ENCODE measurements at places on chromosomes 4 and X. TPM values are rescaled to one million over a fixed set of nuclear protein-coding genes. Genes with fewer than 3 reads are reported as not detected.
A peak's percentile ranks its signal among the peaks of the same experiment; 100 is the strongest.

AMOT gene
- 18.1 TPM for total RNA-seq

PCYT1B gene
- not detected for total RNA-seq

TMEM31 gene
- not detected for total RNA-seq

MAGEA2 gene
- not detected for total RNA-seq

MAGEC1 gene
- not detected for total RNA-seq

SOX3 gene
- total RNA-seq = not detected

CCKAR gene
- not detected for total RNA-seq

HSPA4L gene
- total RNA-seq = 3.6 TPM

CLDN22 gene
- not detected for total RNA-seq

SHROOM4 gene
- total RNA-seq = 3.6 TPM

CT45A5 gene
- not detected for total RNA-seq

PPEF2 gene
- 0.43 TPM for total RNA-seq

THAP6 gene
- total RNA-seq = 21.8 TPM

CT45A1 gene
- total RNA-seq = not detected

XKRX gene
- total RNA-seq = 3.4 TPM

GAGE12E gene
- not detected for total RNA-seq

SRPX2 gene
- total RNA-seq = 17.6 TPM

GRCh38 chr4:76677571-76678326 is 220.2 kb downstream of the SOWAHB start:
- no peak for DNase-seq

GRCh38 chrX:1322393-1322792 is 14.2 kb upstream of the IL3RA start:
- no peak for DNase-seq

GRCh38 chrX:12672367-12673106 is 118.7 kb upstream of the PRPS2 start:
- DNase-seq = no peak

DNA sequence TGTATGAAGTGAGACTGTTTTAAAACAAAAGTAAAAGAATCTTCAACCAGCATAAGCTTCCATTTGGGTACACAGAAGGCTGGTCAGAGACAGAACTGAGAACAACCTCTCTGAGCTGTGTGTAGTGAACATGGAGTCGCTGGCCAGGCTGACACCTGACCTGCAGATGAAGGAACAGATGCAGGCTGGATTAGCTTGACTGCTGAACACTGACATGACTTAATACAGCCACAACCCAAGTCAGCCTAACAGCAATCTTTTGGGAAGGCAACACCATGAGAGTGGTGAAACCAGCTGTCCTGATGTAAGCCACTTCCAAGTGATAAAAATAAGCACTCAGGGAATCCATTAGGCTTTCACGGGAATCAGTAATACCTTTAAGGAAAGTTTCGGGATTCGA is 10.1 kb downstream of the SCARB2 start:
- no peak for DNase-seq

- DNase-seq = no peak
Observed at GRCh38 chrX:25858273-25858880, 279.8 kb upstream of the MAGEB18 start.

DNA sequence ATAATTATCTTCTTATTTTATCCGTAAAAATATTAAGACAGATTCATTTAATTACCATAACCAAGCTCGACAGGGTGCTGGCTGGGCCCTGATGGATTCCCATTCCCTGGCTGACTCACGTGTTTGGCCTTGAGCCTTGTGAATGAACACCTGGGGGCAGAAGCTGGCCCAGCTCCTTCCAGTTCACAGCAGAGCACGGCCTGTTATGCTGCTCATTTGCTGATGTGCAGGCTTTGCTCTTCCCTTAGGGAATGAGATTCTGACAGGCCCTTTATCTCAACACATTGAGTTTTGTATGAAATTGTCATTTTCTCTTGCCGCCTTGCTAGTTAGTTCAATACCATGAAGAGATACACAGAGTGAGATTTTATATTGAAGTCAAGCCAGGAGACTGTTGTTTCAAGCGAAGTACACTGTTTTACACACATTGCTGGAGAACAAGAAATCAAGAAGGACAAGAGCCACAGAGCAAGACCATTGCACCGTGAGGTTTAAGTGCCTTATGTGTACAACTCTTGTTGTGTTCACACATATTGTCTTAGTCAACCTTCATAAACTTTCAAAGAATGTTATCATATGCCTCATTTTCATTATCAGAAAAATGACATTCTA is 1583.3 kb downstream of the STIM2 start:
- DNase-seq = no peak

- no peak for DNase-seq
Observed at GRCh38 chr4:130186931-130187330, 1091.0 kb downstream of the C4orf33 start.

DNA sequence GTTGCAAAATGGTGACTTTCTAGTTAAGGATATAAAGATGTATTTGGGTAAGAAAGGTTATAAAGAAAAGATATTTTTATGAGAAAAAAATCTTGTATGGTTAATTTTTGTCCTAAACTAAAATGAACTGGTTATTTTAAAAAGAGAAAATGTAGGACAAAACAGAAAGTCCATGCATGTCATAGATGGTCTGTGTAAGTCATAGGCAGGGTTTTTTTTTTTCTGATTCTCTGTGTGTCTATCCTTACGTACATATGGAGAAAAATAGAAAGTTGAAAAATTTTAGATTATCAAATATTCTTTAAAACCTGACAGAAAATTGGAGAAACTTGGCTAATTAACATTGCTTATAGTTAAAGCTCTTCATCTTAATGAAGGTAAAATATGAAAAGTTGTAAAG is 493.4 kb downstream of the IQCM start:
- no peak for DNase-seq

DNA sequence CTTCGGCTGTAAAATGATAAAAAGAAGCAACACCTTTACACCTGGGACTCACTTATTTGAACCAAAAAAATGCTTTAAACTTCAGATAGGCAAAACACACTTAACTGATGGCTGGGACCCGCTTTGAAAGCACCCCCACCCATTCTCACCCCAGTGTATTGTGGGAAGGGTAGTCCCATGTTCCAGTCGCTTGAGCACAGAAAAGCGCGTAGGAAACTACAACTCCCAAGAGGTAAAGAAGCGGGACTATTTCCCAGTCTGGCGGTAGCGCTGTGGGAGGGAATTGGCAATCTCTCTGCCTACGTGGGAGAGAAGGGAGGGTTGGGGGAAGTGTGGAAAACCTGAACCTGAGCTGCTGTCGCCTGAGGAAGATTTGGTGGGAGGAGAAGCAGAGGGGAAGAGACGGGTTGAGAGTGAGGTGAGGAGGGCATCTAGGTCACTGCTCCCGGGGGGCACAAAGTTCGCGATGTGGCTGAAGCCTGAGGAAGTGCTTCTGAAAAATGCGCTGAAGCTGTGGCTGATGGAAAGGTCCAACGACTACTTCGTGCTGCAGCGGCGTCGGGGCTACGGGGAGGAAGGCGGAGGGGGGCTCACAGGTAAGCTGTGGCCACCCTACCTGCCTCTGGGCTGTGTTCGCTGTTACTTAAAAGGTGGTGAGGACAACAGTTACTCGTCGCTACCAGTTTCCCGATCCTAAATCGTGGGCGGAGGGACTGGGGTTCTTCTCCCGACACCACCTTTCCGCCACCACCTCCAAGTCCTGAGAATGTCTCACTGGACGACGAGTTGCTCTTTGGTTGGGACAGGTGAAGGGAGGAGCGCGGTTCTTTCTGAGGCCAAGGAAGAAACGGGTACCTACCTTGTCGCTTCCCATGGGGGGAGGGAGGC is at the start of gene TBC1D8B:
TBC1D8B (plus strand) TSS at position 286 of the 888 bp plus-strand sequence; CDS start at position 467, 181 bp downstream.
- peak; percentile 77 for DNase-seq

- DNase-seq = no peak
Observed at GRCh38 chr4:10207116-10207515, 90.5 kb upstream of the WDR1 start.

- DNase-seq = no peak
Observed at GRCh38 chr4:15653864-15654592, 1.1 kb downstream of the FBXL5 start.

DNA sequence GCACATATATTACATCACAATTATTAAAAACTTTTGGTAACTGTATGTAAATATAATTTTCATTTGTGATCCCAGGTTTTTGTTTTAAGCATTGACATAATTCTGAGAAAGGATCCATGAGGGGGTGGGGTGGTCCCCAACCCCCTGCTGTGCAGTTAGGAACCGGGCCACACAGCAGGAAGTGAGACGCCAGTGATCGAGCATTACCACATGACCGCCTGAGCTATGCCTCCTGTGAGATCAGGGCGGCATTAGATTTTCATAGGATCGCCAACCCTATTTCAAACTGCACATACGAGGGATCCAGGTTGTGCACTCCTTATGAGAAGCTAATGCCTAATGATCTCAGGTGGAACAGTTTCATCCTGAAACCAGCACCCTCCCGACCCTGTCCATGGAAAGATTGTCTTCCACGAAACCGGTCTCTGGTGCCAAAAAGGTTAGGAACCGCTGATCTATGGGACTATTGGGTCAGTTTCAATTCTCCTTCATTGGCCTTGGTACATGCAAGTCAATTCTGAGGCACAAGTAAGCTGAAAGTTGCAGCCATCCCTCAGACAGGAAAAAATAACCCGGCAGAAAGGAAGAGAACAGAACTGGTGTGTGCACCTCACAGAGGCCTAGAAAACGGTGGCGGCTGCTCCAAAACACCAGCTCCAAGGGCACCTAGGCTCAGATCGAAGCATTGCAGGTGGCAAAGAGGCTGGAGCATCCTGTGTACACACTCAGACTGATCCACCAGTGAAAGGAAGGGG is 7.0 kb upstream of the TMSB4X start:
- DNase-seq = no peak

DNA sequence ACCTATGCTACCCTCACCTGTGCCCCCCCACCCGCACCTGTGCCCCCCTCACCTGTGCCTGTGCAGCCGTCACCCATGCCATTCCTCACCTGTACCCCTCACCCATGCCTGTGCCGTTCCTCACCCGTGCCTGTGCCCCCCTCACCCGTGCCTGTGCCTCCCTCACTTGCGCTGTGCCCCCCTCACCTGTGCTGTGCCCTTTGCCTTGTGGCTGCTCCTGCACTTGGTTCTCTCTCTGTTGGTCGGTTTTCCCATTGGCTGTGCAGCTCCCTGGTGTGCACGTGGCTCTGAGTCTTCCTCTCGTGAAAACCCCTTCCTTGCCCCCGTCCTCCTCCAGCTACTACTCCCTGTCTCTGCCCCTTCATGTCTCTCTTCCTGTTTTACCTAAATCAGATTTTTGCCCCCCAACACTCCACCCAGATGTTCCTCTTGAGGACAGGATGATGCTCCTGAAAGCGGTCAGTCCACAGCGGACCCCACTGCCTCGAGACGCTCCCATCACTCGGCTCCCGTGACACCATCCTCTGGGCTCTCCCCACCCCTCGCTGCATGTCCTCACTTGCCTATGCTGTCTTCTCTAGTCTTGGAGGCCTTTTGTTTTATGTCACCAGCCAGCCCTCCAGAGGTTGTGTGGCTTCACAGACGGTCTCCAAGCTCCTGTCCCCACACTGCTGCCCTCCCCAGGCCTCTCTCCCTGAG is 6.8 kb downstream of the MAEA start:
- DNase-seq = no peak

- no peak for DNase-seq
Observed at GRCh38 chrX:87064502-87064901, 453.1 kb upstream of the KLHL4 start.

DNA sequence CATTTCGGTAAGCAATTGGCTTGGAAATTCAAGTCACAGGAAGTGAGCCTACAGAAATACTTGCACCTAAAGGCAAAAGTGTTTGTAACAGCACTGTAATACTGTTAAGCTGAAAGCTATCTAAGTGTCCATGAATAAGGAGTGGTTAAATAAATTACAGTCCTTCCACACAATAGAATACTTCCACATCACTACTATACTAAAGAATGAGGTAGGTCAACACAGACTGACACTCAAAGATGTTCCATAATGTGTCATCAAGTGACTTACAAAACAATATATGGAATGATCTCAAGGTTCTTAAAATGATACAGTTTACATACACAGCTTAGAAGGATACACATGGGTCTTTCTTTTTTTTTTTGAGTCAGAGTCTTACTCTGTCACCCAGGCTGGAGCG is 27.0 kb downstream of the SLC10A6 start:
- no peak for DNase-seq

- no peak for DNase-seq
Observed at GRCh38 chr4:52164116-52164515, 113.0 kb downstream of the SPATA18 start.

- no peak for DNase-seq
Observed at GRCh38 chr4:47531954-47532321, 46.9 kb downstream of the ATP10D start.

- DNase-seq = no peak
Observed at GRCh38 chr4:148162519-148162918, 279.7 kb downstream of the NR3C2 start.

DNA sequence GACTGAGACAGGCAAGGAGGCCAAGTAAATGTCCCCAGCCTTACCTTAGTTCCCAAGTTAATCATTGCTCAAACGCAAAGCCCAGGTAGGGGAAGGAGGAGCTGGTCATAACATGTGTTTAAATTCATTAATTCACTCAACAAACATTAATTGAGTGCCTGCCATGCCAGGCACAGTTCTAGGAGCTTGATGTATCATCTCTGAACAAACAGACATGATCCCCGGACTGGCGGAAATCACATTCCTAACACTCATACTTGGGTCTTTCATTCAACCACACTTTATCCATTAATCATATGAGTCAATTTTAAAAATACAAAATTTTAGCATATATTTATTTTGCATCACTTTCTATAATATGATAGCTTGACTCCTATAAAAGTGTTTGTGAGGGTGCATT is 335.3 kb upstream of the NOCT start:
- no peak for DNase-seq

DNA sequence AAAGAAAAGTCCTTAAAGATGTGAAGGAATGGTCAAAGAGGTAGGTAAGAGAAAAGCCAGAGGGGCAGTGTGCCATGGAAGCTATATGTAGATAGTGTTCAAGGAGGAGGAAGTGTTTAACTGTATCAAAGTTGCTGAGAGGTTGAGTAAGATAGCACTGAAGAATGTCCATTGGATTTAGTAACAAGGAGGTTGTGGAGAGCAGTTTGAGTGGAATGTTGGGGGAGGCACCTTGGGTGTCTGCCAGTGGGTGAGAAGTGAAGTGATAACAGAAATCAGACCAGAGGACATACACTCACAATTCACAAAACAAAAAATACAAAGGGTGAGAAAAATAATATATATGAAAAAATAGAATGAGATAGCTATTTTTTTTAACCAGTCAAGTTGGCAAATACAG is 121.3 kb upstream of the AMOT start:
- DNase-seq = no peak

GRCh38 chr4:174933083-174933482 is 14.9 kb downstream of the ADAM29 start:
- DNase-seq = no peak

Measured in mucosa of descending colon (tissue), 3 donors.